Myocyte (in vitro differentiated cells): ENCODE measurements at places on chromosomes 1 and 21. TPM values are rescaled to one million over a fixed set of nuclear protein-coding genes. Genes with fewer than 3 reads are reported as not detected.

The KCNJ15 gene
- 12.0 and 14.8 TPM in 2 replicates for total RNA-seq

The ZNF436 gene
- 17.3 and 18.8 TPM in 2 replicates for total RNA-seq

GRCh38 chr1:241413974-241414373 lies 57.0 kb upstream of the RGS7 start:
- DNase-seq = no peak

- no peak for DNase-seq
Observed at GRCh38 chr1:45876000-45876617, 72.7 kb downstream of the MAST2 start.
